Activated B cell treated with CpG ODN at 0.5 μM for 24 hours (primary cell): ENCODE measurements at places on chromosomes 5 and 9. TPM values are rescaled to one million over a fixed set of nuclear protein-coding genes. Genes with fewer than 3 reads are reported as not detected.

LCN2 gene
- total RNA-seq, result not detected in 2 replicates

TCF7 gene
- 13.2 and 15.8 TPM in 2 replicates for total RNA-seq

BAAT gene
- not detected in 2 replicates for total RNA-seq

PALM2AKAP2 gene
- not detected in 2 replicates for total RNA-seq

ZFP37 gene
- 1.7 and 2.6 TPM in 2 replicates for total RNA-seq

SMIM33 gene
- not detected in 2 replicates for total RNA-seq

ZNF879 gene
- total RNA-seq, result 8.2 and 9.4 TPM in 2 replicates
